ENCODE measurements at places on chromosomes 3 and 15. TPM values are rescaled to one million over a fixed set of nuclear protein-coding genes. Genes with fewer than 3 reads are reported as not detected.

Gene KLHL40
- not detected for total RNA-seq

Gene CHAC1
- 1.8 TPM for total RNA-seq

Gene SNX22
- total RNA-seq = 17.4 TPM

Gene LSMEM2
- total RNA-seq = not detected

GRCh38 chr3:43076857-43077256 is 29.0 kb downstream of the POMGNT2 start:
- DNase-seq = no peak

All from lower lobe of right lung (tissue), 2 donors.